ENCODE measurements at places on chromosomes 7 and 10. TPM values are rescaled to one million over a fixed set of nuclear protein-coding genes. Genes with fewer than 3 reads are reported as not detected.

Gene PARD3
- total RNA-seq, result 1.7 TPM

Gene KCP
- not detected for total RNA-seq

DNA sequence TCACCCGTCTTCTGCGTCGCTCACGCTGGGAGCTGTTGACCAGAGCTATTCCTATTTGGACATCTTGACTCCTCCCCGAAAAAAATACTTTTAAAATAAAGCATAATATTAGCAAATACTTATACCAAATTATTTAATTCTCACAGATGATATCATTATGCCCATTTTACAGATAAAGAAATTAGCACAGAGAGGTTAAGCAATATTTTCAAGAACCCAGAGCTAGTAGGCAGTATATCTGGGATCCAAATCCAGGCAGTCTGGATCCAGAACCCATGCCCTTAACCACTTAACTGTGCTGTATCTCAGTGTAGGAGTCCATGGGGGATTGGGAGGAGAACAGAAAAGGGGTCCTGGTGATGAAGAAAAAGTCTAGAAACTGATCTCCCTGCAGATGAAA is 6.1 kb downstream of the IQUB start:
- no peak for DNase-seq

DNA sequence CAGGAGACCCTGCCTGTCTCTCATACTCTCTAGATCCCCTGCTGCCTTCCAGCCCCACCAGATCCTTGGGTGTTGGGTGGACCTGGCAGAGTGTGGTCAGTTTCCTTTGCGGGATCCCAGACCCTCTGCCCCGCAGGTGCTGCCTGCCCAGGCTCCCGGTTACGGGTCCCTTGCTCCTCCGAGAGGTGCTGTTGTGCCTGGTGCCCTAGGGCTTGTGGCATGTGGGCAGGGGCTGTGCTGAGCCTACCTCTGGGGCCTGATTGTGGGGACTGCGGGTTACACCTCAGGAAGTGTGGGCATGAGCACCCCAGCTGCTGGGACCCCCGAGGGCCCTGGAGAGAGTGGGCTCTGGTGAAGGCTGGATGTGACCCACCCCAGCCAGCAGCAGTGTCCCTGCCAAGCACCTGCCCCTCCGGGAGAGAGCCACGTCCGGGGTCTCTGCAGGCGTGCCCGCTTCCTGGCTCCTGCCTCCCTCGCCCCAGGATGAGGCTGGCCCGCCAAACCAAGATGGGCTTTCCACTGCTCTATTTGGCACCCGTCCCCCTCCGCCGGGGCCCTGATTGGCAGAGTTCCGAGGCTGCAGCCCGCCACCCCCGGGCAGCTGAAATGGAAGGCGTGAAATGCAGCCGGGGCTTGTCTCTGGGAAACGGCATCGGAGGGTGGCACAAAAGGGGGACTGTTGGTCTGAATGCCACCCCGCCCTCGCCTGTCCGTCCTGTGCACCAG is 17.0 kb downstream of the CLIP2 start:
- DNase-seq, result no peak

- no peak for DNase-seq
Measured at GRCh38 chr10:81978238-81978637, 103.2 kb downstream of the NRG3 start.

- no peak for DNase-seq
Measured at GRCh38 chr7:67547183-67547907, 550.7 kb downstream of the TYW1 start.

GRCh38 chr7:100210805-100211204 is 8.9 kb upstream of the PVRIG start:
- DNase-seq, result no peak

- no peak for DNase-seq
Measured at GRCh38 chr7:2299131-2299829, 15.0 kb downstream of the SNX8 start.

DNA sequence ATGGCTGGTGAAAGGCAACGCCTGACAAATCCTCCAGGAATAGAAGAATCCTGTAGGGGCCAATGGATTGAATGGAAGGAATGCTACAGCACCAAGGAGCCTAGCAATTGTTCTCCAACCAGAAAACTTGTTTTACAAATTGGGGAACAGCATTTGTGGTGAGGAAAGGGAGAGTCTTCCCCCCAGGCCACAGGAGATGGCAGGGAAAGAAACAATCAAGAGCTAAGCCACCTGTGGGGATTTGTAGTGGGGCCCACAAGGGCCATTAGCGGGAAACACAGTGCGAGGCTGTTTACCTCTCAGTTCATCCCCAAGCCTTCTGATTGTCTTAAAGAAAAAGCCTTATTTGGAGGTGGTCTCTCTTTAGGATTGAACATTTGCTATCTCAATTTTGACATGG is 48.5 kb upstream of the KCNMA1 start:
- DNase-seq, result no peak
